ENCODE measurements at places on chromosomes 12 and 14.

DNA sequence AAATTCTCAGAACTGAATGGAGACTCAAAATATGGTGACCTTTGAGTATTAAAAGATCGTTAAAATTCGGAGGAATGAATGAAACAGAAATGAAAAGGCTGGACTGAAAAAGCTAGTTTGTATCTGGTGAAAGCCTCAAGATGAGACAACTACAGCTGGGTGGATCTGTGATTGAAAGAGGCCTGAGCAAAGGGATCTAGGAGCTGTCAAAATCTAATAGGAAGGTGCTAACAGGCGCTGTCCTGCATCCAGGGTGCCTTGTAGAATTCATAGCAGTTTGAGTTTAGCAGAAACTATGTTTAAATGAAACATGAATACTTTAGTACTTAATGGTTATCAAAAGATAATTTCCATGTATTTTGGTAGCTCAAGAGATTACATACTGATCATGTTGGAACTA, 2.3 kb downstream of the YY1 start:
- no peak for DNase-seq

- DNase-seq, result no peak
Observed at GRCh38 chr12:112823582-112824149, 32.1 kb downstream of the RPH3A start.

GRCh38 chr14:97268097-97268496, 470.9 kb downstream of the VRK1 start:
- DNase-seq, result no peak

DNA sequence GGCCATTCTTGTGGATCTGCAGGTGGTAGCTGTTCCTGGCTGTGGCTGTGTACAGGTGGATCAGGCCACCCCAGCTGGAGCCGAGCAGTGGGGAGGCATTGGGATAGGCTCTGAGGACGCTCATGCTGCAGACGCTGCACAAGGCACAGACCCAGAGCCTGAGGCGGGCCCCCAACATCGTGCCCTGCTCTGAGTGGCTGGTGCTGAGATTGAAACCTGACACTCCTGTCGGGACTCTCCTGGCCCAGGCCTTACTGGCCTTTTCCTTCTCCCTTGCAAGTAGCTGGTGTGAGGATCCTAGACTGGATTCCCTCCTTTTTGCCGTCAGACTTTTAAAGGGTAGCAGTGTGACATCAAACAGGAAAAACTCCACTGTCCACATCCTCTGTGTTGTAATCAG, at the start of gene FGF23:
FGF23 (minus strand) TSS at position 308 of the 400 bp plus-strand sequence; CDS start at position 178, 130 bp downstream.
- no peak for DNase-seq

Data from T-helper 2 cell (primary cell).